ENCODE measurements at places on chromosomes 2 and 18.

DNA sequence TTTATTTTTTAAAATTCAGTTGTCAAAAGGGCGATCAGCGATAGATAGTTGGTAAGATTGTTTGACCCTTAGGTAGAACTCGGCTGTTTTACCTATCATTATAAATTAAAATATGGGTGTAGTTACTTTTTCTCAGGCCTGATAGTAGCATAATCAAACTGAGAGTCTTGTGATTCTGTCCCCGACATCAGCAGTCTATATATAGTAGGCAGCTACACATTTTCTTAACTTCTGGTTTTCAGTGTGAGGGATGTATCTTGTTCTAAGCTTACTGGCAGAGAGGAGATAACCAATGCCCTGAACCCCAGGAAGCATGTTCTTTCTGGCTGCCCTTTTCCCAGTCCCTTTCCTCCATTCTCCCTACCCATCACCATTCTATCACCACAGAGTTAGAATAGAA lies 56.6 kb downstream of the XRCC5 start:
- DNase-seq: no peak

GRCh38 chr2:43226558-43226954 lies at the start of gene ZFP36L2:
Gene ZFP36L2, minus strand, starts transcription at chr2:43226606. Its CDS starts 291 bp downstream, at chr2:43226315.
- peak; percentile 91 for DNase-seq

DNA sequence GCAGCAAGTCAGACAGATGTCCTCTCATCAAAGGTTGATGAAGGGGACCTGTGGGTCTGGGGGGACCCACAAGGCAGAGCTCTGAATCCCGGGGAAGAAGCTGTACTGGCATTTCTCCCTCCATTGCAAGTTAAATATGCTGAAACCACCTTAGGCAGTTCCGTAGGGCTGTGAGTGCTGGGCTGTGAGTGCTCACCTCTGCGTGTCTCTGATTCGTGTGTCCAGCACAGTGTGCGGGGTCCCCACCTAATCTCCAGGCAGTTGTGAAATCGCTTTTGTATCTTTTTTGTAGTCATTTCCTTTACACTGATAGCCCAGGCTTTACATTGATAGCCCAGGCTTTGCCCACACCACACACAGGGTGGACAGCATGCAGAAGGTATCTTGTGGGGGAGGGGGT lies 80.6 kb downstream of the MAP4K4 start:
- DNase-seq: no peak

DNA sequence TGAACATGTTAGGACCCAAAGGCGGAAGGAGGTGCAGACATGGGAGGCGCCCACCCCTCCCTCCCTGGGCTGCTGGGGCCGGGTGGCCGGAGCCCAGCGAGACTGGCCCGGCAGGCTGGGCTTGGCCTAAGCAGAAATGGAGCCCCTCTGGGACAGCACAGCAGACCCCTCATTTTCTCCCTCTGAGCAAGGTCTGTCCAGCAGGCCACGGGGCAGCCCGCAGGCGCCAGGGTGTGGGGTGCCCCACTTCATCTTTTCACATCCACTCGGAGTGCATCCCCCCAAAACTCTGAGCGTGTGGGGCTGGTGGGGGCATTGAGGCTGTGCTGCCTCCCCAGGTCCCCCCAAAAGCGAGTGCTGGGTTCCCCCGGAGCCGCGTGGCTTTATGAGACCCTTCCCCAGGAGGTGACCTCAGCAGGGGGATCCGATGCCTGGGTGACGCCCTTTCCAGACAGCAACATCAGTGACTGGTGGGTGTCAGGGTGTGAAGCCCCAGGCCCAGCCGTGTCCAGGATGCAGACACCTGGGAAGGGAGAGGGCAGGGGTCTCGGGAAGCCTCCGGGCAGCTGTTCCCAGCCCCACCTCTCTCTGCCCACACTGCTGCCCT lies 36.7 kb upstream of the GPC1 start:
- no peak for DNase-seq

DNA sequence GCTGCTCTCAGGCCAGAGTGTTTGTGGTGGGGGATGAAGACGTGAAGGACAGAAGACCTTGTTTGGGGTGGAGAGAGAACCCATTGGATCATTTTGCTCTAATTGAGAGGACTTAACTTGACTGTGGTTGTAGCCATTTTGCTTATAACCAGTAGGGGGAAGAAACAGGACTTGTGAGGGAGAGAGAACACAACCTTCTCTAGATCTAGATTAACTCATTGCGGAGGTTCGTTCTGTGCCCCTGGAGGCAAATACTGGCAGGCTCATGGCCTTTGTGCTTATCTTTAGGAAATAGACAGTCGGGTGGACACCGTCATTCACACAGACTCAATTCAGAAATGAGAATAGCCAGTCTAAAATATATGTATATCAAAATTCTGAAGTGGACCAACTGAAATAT lies 147.0 kb upstream of the LHCGR start:
- no peak for DNase-seq

- DNase-seq: no peak
These were observed 201.4 kb downstream of the AFF3 start for GRCh38 chr2:99940963-99941362.

- DNase-seq: no peak
These were observed 133.0 kb downstream of the TPGS2 start for GRCh38 chr18:36695806-36696205.

DNA sequence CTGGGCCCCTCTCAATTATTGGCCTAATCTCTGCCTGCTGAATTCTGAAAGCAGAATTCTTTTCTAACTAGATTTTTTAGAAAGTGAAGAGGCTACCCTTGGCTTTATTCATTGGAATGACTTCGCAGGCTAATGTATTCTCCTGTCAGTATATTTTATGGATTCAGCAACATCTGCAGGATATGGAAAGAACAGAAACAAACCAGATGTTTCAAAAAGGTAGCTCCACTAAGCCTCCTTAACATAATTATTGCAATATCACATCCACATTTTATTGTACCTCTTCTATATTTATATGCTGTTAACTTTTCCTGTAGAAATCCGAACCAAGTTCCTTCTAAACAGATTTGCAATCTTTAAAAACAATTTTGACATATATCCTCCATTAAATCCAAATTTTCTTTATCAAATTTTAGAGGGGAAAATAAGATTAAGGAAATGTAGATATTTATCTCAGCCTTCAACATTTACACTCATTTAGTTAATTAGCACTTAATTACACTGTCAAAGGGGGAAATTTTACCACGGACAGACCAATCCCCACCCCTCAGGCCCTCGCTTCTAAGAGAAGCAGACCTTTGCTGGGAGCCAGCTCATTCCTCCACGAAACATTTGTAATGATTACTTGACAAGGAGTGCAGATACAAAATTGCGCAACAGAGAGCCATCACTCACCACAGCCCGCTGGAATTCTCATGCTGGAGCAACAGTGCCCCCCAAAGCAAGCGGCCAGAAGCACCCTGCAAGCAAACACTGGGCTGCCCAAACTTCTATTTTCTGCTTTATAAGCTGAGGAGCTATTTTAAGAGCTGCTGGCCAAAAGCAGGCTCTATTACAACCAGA lies 253.4 kb downstream of the ETAA1 start:
- no peak for DNase-seq

DNA sequence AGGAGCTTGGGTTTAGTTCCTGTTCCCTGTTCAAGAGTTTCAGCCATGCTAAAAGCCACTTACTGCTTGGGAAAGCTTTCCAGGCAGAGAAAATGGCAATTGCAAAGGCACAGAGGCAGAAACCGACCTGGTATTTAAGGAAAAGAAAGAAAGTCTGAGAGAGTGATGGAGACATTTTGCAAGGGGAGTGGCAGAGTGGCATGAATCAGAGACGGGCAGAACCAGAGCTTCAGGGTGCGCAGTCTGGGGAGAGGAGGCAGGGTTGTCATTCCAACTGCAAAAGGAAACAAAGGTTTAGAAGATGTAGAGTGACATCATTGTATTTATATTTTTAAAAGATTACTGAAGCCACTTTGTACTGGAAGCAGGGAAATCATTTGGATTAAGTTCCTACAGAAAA lies 14.9 kb upstream of the GNAL start:
- no peak for DNase-seq

- no peak for DNase-seq
These were observed 33.2 kb downstream of the CDH2 start for GRCh38 chr18:28143725-28144124.

- no peak for DNase-seq
These were observed 190.5 kb upstream of the MC4R start for GRCh38 chr18:60563082-60563481.

- no peak for DNase-seq
These were observed 28.1 kb downstream of the FOSL2 start for GRCh38 chr2:28420722-28421121.

GRCh38 chr2:194465641-194466040 lies 1191.4 kb upstream of the SLC39A10 start:
- no peak for DNase-seq

- DNase-seq: no peak
These were observed 36.5 kb downstream of the OSR1 start for GRCh38 chr2:19321946-19322345.

DNA sequence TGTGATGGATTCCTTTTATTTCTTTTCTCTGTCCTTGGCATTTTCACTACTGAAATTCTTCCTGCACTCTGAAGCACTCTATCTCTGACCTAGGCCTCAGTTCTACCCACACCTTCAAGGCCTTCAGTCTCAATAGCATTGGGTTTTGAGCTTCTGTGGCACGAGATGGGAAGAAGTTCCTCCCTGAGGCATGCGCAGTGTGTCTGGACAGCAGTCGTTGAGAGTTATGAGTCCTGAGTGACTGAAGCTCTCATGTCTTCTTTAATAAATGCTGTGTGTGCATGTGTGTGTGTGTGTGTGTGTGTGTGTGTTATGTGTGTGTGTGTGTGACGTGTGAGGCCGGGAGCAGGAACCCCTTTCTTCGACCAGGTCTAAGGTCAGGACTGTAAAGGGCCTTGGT lies 95.8 kb upstream of the DAPL1 start:
- DNase-seq: no peak
